CD14-positive monocyte (primary cell): ENCODE measurements at places on chromosomes 5 and 9.

GRCh38 chr5:179698935-179699615 is at the start of gene CANX:
CANX (plus strand) TSS chr5:179698967; CDS start chr5:179705682, 6,715 bp downstream.
- DNase-seq = no peak

DNA sequence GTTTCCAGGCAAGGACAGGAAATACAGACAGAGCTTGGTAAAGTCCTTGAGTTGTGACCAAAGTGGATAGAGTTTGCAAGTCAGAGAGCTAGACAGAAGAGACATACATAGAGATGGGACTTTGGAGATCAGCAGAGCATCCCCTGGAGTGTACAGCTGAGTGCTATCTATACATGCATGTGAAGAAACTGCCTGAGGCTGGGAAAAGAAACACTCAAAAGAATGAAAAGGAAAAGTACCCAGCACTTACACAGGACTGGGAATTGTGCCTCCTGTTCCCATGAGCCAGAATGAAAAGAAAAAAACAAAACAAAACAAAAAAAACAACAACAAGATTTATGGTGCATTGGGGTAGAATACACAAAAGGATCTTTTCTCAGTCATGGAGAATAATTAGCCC is 606.4 kb downstream of the ZNF608 start:
- DNase-seq = no peak

DNA sequence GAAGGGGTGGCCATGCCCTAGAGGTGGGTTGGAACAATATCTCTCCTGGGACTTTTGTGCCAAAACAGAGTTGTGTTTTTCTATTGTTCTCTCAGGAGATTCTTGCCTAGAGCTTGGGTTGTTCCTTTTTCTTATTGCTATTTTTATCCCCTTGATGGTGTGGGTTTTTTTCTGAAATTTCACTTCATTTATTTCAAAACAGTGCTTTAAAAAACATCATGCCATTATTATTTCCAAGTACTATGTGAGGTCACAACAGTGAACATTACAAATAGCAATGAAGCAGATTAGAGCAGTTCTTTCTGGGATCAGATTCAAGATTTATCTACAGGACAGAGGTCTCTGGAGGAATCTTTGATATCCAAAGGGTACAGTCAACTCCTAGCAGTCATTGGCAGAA is 76.6 kb downstream of the ACTBL2 start:
- no peak for DNase-seq

DNA sequence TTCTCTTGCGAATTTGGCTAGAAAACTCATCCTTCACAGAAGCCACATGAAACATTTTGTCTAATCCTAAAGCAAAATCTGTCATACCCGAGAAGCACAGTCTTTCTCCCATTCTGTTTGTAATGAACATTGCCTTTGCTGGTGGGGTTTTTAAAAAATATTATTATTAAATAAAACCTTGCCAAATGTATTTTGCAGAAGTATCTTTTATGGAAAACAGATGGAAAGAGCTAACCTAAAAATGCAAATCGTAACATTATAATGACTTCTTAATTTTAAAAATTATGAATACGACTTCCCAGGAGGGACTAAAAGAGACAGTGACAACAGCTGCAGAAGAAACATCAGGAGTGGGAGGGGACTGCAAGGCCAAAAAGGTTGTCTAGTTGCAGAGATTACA is 246.3 kb upstream of the TAS2R1 start:
- DNase-seq = no peak

DNA sequence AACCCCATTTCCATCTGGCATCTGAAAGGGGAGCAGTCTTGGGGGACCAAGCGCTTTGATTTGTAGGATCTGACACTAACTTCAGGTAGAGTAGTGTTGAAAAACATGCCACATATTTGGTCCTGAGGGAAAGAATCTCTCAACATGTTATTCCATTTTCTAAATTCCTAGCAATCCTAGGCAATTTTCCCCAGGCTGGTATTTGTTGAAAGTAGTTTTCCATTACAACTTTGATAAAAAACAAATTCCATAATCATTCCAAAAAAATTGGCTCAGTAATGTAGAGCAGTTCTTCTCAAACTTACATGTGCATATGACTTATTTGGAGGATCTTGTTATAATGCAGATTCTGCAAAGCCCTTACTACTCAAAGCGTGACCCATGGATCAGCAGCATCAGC is 477.9 kb downstream of the ACTL7B start:
- no peak for DNase-seq
